ENCODE measurements at places on chromosomes 6 and 20. TPM values are rescaled to one million over a fixed set of nuclear protein-coding genes. Genes with fewer than 3 reads are reported as not detected.

GRCh38 chr6:154433477-154434241, 76.8 kb downstream of the CNKSR3 start:
- H3K27ac ChIP-seq, result peak overlapping the region; percentile 69
- no peak overlapping the region for H3K4me3 ChIP-seq
- no peaks in the 10 kb centered on the region for H3K27me3 ChIP-seq
- peaks cover 33% of the 10 kb centered on the region for H3K4me1 ChIP-seq
- H3K36me3 ChIP-seq, result peaks cover 36% of the 10 kb centered on the region
- no peak for DNase-seq

- no peak overlapping the region for H3K4me3 ChIP-seq
- DNase-seq, result no peak
- no peaks in the 10 kb centered on the region for H3K27me3 ChIP-seq
- no peak overlapping the region for H3K27ac ChIP-seq
- no peaks in the 10 kb centered on the region for H3K36me3 ChIP-seq
Observed at GRCh38 chr6:81996414-81996813, 243.9 kb upstream of the TENT5A start.

GRCh38 chr6:79755967-79756366, 124.8 kb downstream of the SH3BGRL2 start:
- no peak for DNase-seq
- H3K27me3 ChIP-seq, result no peaks in the 10 kb centered on the region
- H3K27ac ChIP-seq, result no peak overlapping the region

GRCh38 chr6:106528521-106528920, 100.8 kb downstream of the RTN4IP1 start:
- peaks cover 5% of the 10 kb centered on the region for H3K4me1 ChIP-seq
- H3K4me3 ChIP-seq, result no peak overlapping the region
- no peaks in the 10 kb centered on the region for H3K36me3 ChIP-seq
- H3K27ac ChIP-seq, result no peak overlapping the region
- no peak for DNase-seq

DNA sequence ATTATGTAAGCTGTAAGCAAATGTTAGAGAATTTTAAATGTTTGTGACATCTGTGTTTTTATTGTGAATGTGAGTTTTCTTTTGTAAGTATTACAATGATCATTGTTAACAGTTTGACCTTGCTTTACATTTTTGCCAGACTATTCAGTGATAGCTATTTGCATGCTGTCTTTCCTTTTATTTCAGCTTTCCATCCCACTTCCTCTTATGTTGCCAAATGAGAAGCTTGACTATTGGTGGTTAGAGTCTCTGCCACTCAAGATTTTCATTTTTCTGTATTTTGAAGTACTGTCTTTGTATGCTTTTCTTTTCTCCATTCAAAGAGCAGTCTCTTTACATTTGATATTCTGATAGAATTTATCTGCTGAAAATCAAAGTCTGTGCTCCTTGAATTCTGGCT, 104.1 kb downstream of the PRIM2 start:
- H3K36me3 ChIP-seq, result peaks cover 3% of the 10 kb centered on the region
- H3K27ac ChIP-seq, result no peak overlapping the region
- no peak for DNase-seq

GRCh38 chr20:35637276-35637675, 21.6 kb downstream of the SPAG4 start:
- H3K36me3 ChIP-seq, result peaks cover 3% of the 10 kb centered on the region
- no peaks in the 10 kb centered on the region for H3K27me3 ChIP-seq
- no peak for DNase-seq
- no peak overlapping the region for H3K27ac ChIP-seq

GRCh38 chr6:135852746-135853145, 1.2 kb downstream of the PDE7B start:
- peaks cover 13% of the 10 kb centered on the region for H3K4me1 ChIP-seq
- no peaks in the 10 kb centered on the region for H3K36me3 ChIP-seq
- no peak overlapping the region for H3K27ac ChIP-seq
- no peak overlapping the region for H3K4me3 ChIP-seq
- H3K27me3 ChIP-seq, result no peaks in the 10 kb centered on the region

DNA sequence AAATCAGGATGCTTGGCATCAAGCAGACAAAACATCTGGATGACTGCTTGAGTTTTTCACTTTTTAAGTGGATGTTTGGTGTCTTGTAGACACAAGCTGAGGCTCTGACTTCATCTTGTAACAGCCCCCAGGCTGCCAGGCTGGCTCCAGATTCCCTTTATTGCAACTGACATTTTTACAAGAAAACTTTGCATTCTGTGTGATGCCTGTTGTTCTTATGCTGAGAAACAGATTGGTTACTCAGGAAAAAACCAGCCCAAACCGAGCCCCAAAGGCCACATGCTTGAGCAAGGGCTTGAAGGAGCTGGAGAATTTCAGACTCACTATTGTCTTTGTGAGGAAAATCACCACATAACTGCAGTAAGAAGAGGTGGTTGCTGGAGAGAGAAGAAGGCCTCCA, 98.4 kb upstream of the PREP start:
- H3K4me3 ChIP-seq, result no peak overlapping the region
- H3K36me3 ChIP-seq, result no peaks in the 10 kb centered on the region
- peaks cover 28% of the 10 kb centered on the region for H3K27me3 ChIP-seq
- no peaks in the 10 kb centered on the region for H3K4me1 ChIP-seq
- DNase-seq, result no peak

- DNase-seq, result no peak
- H3K4me1 ChIP-seq, result peaks cover 24% of the 10 kb centered on the region
- H3K4me3 ChIP-seq, result no peak overlapping the region
Observed at GRCh38 chr6:14811775-14812428, 434.0 kb upstream of the JARID2 start.

The SOX12 gene
- total RNA-seq, result 54.8 TPM

The KCNQ2 gene
- 14.6 TPM for total RNA-seq

The KCNG1 gene
- 7.8 TPM for total RNA-seq

The BTNL2 gene
- not detected for total RNA-seq

The NR2E1 gene
- total RNA-seq, result not detected

The GJA10 gene
- total RNA-seq, result not detected

Measured in progenitor cell of endocrine pancreas (in vitro differentiated cells).